CD8-positive, alpha-beta memory T cell (primary cell): ENCODE measurements at places on chromosomes 1 and 21.

- DNase-seq: peak; percentile 61
Observed at GRCh38 chr1:206575165-206575893, 36.9 kb downstream of the EIF2D start.

DNA sequence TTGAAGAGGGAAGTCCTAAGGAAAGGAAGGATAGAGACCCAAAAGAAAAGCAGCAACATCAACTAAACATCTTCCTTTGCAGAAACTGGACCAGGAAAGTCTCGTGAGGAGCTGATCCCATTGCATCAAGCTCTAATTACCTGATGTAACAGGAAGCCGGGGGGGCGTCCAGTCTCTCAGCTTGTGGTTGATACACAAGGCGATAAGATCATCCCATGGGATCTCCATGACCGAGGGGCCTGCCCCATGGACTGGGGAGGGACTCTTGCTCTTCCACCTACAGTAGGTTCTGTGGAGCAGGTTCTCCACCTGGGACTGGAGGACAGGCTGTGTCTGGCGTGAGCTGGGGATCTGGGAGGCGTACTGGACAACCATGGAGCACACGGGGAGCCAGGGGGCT lies 14.8 kb upstream of the LSS start:
- DNase-seq: no peak

GRCh38 chr21:24823247-24823646 lies 784.0 kb downstream of the MRPL39 start:
- DNase-seq: no peak

- peak; percentile 10 for DNase-seq
Observed at GRCh38 chr1:150578272-150579109, 919 bp downstream of the MCL1 start.

DNA sequence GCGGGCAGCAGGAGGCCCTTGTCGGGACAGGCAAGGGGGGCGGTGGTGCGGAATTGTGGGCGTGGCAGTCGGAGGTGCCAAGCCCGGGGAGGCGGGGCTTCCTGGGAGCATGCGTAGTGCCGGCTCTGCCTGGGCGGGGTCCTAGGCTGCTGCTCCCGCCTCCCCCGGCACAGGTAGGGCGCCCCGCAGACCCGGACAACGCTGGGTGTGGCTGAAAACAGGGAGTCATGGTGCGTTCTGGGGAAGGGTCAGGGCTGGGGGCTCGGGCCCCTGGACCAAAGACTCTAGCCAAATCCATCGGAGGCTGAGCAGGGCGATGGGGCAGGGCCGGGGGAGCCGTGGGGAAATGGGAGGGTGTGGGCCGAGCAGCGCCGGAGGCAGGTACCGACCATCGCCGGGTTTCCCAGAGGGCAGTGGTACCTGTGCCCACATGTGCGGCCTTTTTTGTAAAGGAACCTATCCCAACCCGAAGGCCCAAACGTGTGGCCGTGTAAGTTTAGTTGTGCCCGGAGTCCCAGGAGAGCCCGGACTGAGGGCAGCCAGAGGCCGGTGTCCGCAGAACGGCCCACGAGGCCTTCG lies 231.9 kb downstream of the SDCCAG8 start:
- no peak for DNase-seq

- no peak for DNase-seq
Observed at GRCh38 chr21:39721885-39722284, 23.1 kb upstream of the IGSF5 start.

- DNase-seq: no peak
Observed at GRCh38 chr1:109170035-109170764, 43.5 kb upstream of the SARS1 start.

DNA sequence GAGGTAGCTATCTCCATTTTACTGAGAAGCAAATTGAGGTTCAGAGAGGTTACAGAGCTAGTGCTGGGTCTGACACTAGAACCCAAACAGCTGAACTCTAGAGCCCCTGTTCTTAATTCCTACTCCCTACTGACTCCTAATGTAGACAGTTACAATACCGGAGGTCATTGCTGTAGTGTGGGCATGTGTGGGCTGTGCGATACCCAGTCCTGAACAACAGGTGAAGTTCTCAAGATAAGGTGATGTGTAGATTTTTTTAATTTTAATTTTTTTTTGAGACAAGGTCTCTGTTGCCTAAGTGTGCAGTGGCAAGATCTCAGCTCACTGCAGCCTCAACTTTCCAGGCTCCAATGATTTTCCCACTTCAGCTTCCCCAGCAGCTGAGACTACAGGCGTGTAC lies 1.6 kb upstream of the RHOC start:
- no peak for DNase-seq

DNA sequence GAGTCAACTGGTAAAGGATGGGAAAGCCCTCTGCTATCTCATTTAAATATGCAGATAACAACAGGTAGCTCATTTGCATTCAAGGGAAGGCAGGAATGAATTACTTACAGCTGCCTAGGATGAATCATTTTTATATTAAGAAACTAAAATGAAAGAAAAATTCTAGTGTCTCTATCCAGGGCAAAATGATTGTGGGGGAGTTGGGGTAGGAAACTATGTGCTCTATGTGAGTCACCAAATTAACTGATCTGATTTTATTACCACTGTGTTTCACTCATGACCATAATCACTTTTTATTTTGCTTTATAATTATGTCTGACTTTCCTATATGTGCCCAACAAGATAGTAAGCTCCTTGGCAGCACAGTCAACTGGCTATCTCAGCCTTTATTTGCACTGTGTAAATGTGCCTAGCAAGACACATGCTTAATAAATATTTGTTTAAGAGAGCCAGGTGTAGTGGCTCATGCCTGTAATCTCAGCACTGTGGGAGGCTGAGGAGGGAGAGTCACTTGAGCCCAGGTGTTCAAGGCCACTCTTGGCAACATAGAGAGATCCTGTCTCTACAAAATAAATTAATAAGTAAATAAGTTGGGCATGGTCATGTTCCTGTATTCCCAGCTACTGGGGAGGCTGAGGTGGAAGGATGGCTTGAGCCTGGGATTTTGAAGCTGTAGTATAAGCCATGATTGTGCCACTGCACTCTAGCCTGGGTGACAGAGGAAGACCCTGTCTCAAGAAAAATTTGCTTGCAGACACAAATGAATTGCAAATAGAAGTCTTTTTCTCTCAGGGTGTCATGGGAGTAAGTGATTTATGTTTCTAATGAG lies 84.1 kb downstream of the SPAG17 start:
- DNase-seq: no peak

GRCh38 chr1:172040466-172040865 lies 199.2 kb downstream of the DNM3 start:
- DNase-seq: no peak

DNA sequence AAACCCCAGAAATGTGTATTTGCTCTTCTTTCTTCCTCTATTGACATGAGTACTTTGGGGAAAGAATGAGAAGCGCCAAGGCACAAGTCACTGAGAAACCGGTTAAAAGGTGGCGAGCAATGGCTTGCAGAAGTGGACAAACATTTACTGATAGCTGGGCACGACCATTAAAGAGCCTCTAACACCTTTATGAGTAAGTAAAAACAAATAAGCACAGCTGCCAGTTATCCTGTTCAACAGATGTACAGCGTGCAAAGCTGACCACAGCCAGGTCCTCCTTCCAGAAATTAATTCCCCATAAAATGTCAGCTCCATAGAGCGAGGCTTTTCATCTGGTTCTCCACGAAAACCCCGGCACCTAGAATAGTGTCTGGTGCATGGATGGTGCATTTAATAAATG lies 72.7 kb downstream of the CAPZB start:
- no peak for DNase-seq

DNA sequence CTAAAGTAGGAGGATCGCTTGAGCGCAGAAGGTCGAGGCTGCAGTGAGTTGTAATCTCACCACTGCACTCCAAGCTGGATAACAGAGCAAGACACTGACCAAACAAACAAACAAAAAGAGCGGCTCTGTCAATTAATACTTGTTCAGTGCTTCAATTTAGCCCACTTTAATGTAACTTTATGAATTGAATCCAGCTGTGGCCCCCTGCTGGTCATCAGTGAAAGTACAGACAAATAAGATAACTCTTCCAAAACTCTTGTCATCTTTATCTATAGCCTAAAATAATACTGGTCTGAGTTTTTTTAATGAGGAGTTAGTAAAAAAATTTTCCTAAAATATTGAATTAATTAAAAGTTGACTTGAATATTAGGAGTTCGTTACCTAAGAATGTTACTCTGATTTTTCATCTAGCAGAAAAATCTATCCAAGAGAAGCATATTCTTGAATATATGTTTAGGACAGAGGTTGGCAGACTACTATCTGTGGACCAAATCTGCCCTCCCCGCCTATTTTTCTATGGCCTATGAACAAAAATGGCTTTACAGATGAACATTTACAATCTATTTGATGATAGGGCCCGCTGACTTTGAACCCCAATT lies 26.1 kb downstream of the ATP5PF start:
- DNase-seq: peak; percentile 24

DNA sequence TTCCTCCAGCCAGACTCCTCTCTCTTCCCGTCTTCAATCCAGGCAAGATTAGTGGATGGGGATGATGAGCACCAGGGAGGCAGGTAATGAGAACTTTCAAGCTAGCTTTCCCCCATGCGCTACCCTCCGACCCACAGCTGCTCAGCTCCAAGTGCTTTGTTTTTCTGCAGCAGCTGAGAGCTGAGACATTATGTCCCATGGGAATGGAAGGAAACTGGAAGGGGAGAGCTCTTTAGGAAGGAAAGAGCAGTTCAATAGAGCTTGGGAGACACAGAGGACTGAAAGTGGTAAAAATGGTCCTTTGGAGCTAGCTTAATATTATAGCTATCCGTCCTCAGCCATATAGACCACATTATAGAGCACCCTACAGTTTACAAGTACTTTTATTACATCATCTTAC lies 39.8 kb downstream of the RAB3B start:
- no peak for DNase-seq

GRCh38 chr1:159775716-159776115 lies 5.0 kb upstream of the DUSP23 start:
- no peak for DNase-seq

DNA sequence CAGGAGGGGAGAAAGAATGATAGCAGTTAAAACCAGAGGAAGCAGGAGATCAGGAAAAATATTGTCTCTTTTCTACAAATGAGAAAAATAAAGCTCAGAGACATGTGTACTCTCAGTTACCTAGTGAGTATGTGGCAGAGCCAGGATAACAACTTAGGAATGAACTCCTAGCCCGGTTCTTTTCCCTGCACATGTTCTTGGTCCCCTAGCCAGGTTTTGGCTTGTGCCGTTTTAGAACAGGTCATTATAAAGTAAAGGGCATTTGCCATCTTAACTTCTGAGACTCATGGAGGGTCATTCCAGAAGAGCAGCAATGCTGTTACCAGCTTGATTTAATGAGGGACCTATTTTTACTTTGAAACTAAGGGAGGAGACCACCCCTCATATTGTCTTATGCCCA lies 48.1 kb upstream of the DAB1 start:
- DNase-seq: no peak

GRCh38 chr1:234089396-234089795 lies 184.9 kb downstream of the SLC35F3 start:
- no peak for DNase-seq

DNA sequence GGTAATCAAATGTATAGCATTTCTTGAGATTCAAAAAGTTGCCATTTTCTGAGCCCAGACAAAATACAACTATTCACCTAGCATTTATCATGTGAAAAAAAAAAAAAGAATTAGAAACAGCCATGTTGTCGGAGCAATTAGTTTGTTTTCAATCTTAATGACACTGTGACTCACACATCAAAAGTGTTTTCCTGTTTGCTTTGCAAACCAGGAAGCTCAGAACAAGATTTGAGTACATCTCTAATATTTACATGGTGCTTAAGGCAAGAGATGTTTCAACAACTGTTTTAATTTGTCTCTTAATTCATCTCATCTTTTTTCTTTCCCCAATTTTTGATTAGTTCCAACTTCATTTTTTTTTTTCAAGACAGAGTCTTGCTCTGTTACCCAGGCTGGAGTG lies 62.5 kb upstream of the CAPZB start:
- DNase-seq: no peak

GRCh38 chr1:89739013-89739843 lies 81.6 kb upstream of the LRRC8D start:
- DNase-seq: no peak

DNA sequence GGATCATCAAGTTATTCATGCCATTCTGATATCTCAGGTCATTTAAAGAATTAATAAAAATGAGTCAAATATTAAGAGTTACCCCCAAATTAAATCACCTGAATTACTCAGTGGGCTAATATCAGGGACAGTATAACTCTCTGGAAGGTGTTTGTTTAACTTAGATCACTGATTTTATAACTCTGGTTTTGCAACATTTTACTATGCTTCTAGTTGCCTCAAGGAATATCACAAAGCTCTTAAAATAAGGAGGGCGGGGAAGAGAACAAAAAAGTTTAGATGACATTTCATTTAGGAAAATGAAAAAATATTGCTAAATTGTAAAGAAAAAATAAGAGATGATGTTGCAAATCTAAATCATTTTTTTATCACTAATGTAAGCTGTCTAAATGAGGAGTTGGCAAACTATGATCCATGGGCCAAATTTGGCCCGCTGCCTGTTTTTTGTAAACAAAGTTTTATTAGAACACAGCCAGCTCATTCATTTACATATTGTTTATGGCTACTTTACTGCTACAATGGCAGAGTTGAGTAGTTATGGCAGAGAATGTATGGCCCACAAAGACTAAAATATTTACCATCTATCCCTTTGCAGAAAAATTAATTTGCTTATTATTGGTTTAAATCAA lies 31.9 kb upstream of the SLC19A2 start:
- no peak for DNase-seq

DNA sequence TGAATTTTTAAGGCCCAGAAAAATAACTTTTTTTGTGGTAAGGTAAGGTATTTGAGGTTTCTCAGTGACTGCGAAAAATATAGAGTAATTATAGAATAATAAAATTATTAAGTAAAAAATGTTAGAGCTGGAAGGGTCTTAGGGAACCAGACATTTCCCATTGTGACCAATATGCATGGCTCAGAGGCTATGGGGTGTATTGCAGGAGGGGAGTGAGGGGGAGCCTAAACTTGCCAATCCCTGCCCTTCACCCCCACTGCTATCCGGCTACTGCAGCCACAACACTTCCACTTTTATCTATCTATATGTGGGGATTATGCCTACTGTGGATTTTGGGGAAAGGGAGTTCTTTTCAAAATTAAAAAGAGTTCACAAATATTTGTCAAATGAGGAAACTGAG lies 7.6 kb upstream of the GADD45A start:
- DNase-seq: no peak

GRCh38 chr1:243483071-243483771 lies 227.4 kb downstream of the SDCCAG8 start:
- DNase-seq: peak; percentile 16

DNA sequence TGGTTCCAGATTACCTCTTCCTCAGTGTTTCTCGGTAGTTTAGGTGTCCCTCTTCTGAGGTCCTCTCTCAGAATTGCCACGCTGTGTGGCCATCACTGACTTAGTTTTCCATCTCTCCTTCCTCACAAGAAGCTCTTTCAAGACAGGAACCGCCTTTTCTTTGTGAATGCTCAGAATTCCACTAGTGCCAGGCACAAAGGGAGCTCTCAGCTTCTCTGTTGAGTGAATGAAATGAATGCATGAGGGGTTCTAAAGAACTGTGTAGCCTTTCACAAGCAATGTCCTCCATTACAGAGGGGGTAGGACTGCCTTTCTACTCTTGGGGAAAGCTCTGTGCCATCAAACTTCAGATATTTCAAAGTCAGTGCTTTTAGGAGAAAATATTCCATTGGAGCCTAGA lies 546.8 kb downstream of the RWDD3 start:
- no peak for DNase-seq
